NCI-H1436 (cell line): ENCODE measurements at places on chromosomes 11 and 22.
A peak's percentile ranks its signal among the peaks of the same experiment; 100 is the strongest.

GRCh38 chr11:128282053-128282452 is 305.3 kb downstream of the ETS1 start:
- DNase-seq: no peak

GRCh38 chr11:134139873-134140331 is 71.0 kb downstream of the JAM3 start:
- DNase-seq: peak; percentile 42

DNA sequence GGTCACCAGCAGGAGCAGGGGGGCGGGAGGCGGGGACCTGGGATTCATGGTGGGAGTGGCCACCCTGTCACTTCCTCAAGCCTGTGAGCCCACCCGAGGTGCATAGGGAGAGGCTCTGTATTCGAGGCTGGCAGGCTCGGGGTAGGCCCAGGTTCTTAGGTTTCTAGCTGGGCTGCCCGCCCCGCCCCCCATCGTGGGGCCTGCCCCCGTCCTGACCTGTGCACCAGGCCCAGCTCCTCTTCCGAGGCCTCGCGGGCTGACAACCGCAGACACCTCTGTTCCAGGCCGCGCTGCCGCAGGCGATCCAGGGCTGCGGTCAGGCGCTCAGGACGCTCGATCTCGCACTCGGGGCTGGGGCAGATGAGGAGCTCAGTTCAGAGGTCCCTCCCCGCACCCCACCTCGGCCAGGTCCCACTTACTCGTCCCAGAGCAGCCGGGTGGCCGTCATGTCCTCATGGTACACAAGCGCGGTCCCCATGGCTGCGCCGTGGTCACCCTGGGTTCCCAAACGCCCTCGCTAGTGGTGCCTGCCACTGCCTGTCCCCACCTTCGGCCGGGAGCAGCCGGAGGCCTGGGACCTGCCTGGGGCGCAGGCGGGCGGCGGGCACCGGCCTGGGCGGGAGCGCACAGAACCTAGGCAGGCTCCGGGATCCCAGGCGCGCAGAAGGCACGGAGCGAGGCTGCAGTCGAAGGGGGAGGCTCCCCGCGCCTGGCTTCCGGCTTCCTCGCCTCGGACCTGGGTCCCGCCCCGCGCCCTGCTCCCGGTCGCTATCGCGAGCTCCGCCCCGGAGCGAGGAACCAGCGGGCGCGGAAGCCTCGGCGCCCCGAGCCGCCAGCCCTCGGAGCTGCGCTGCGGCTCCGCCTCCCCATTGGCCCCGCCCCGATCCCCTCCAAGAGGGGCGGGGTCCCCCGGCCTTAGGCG is at the start of gene HDAC10:
Gene HDAC10, minus strand, starts transcription at position 711 of the 922 bp plus-strand sequence. Its CDS starts 233 bp downstream, at position 478.
- peak; percentile 74 for DNase-seq

DNA sequence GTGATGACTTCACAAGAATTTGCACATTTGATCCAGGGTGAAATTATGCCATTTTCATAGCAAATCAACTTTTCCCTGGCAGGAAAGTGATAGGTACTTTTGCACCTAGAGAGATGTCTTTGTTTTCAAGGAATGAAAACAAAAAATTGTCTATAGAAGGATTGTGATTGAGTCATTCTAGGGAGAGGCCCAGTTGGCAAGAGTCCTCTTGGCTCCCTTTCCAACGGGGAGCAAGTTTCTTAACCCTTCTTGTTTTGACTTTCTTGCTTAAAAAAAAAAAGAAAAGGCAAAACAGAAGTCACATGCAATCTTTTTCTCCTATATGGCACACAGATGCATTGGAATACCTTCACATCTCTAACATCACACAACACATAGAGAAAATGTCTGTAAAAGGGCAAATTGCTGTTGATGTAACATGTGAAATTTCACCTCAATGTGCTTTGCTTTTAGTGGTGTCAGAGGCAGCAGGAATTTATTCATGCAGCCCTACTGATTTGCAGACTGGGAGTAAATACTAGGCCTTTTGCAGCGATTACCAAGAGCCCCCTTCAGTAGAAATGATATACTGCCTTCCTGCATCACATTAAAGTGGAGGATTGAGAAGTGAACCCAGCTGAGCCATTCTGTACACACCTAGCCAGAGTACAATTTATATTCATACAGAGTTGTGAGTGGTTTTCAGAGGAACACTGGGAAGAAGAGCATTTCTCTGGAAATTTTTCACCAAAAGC is 290.7 kb upstream of the MPPED2 start:
- no peak for DNase-seq

- DNase-seq: no peak
Observed at GRCh38 chr11:71199226-71199820, 53.1 kb downstream of the SHANK2 start.

DNA sequence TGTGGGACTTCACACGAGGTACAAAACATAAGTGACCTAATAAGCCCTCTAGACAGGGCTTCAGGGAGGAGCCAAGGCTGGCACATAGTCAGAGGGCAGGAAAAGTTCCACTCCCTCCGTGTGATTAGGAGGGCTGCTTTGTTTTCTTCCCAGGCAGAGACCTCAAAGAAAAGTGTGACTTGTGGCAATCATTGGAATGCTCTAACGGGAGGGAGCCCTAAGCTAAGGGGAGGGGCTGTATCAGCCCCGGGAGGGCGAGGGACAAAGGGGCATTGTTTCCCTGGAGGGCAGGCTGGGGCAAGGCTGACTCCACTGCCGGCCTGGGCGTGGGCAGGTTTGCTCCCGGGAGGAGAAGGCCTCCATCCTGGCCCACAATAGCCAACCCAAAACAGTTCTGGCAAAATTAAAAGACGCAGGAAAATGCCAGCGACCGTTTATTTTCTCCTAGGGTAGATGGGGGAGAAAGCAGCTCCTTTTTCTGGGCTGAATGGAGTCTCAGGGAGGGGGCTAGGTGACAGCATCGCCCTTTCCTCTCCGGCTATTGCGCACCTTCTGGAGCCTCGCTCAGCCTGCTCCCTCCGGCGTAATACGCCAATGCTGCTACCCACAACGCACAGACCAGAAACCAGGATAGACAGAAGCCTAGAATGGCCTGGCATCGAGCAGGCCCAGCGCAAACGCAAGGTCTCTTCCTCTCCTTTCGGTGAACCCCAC is 60.2 kb downstream of the ENDOD1 start:
- no peak for DNase-seq

DNA sequence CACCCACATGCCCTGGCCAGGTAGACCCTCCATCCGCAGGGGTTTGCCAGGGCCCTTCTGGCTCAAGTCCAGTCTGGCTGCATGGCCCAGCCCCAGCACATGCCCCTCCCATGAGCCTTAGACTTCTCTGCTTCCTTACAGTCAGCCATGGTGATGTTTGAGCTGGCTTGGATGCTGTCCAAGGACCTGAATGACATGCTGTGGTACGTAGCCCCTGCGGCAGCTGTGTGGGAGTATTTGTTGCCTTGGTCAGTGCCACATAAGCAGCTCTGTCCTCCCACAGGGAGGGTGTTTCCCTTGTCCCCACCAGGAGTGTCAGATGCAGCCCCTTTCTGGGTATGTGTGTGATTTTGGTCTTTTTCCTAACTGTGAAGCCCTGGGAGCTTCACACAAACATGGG is 17.5 kb downstream of the CDC45 start:
- DNase-seq: no peak

DNA sequence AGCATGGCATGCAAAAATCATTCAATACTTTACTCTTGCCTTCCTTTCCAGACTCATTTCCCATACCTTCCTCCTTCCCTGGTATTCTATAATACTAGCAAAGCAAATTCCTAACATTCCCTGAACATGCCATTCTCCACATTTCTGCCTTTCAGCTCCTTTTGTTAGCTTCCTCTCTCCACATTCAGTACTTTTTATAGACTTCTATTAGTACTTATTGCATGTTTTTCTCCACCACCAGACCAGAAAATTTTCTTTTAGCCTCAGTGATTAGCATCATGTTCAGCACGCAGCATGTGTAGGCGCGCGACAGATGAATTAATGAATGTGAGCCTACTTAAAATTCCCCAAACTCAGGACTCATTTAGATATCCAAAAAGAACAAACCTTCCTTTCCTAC is 935.3 kb downstream of the DLG2 start:
- DNase-seq: no peak

GRCh38 chr22:49344656-49345055 is 483.0 kb downstream of the BRD1 start:
- DNase-seq: no peak
